Stimulated activated CD4-positive, alpha-beta T cell treated with anti-CD3 and anti-CD28 coated beads, Interleukin-4, amount 100 ng/mL, for 24 hours (primary cell): ENCODE measurements at places on chromosomes 5 and 9.

DNA sequence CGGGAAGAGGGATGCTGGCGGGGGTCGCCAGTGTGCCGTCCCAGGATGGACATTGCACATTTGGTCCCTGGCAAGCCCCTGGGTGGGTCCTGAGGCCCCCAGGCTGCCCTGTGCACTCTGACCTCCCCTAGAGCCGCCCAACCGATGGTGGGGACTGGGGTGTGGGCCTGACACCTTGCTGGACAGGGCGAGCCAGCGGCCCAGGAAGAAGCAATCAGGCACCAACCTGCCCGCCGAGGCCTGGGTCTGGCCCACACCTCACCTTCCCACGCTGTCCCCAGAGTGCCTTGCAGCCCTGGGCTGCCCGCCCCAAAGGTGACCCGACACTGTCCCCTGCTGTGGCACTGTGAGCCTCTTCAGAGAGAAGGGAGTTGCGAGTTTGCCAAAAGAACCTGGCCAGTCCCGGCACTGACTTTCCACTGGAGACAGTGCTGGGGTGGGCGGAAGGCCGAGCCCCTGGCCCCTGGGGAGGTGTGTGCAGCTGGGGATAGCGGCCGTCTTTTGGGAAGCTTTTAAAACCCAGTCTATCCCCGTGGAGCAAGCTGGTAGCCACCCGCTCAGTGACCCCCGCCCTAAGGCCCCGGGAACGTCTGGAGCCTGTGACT lies 12.0 kb upstream of the NRARP start:
- no peak for DNase-seq

GRCh38 chr5:111582993-111583601 lies 70.8 kb upstream of the STARD4 start:
- no peak for DNase-seq

- DNase-seq = no peak
Observed at GRCh38 chr5:14521748-14522147, 59.8 kb upstream of the OTULINL start.

GRCh38 chr9:124256517-124257069 lies 1.2 kb upstream of the NEK6 start:
- no peak for DNase-seq

DNA sequence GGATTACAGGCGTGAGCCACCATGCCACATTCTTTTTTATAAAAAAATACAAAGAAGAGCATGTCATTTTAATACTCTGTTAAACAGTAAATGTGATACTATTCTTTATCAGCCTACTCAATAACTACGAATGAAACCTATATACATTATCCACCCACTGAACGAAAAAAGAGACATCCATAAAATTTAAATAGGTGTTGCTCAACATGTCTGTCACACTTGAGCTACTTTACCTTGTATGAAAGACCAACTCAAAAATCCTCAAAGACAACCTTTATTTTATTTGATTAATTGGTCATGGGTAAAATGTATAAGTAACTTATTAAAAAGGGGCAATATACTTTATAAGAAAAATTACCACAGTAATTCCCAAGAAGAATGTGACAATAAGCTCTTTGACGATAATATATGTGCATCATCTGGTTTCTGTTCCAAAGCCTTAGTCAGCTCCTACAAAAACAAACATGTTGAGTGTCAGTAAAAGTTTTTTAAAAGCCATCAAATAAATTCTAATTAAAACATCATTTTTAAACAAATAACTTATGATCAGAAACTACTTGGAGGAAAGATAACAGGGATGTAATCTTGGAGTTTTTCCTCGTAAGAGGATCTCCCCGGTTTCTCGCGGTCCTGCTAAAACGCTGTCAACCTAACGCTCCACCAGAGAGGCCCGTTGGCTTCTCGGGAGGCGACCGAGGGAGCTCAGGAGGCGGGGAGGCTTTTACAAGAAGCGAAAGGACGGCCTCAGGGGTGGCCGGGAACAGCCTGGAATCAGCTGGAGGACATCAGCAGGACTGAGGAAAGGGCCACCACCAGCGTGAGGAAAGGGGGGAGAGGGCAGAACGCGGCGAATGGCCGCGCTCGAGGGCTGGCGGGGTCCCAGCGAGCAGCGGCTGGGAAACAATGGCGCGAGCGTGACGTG lies 13.5 kb upstream of the ANKRD18B start:
- DNase-seq = peak; percentile 44

GRCh38 chr5:173645437-173645807 lies 29.0 kb upstream of the BOD1 start:
- DNase-seq = no peak

GRCh38 chr9:73152953-73153352 lies 1.3 kb downstream of the ANXA1 start:
- no peak for DNase-seq

- no peak for DNase-seq
Observed at GRCh38 chr5:143393524-143393923, 10.0 kb downstream of the NR3C1 start.

DNA sequence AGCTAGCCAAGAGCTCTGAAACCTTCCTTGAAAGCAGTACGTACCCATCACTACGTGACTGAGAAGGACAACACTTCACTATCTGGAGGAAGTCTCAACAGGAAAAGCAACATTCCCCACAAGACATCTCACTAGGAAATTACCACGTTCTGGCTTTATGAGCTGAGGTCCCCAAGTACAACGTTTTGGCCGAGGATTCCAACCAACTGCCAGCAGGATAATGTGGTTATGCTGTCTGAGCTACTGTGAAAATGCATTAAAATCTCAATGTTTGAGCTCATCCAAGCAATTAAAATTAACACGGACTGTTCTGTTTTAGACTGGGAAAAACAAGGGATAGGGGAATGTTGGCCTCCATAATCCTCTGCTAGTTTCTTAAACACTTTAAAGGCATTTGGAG lies 16.4 kb downstream of the MED27 start:
- DNase-seq = no peak

GRCh38 chr5:66560371-66560770 lies 35.8 kb upstream of the MAST4 start:
- no peak for DNase-seq

DNA sequence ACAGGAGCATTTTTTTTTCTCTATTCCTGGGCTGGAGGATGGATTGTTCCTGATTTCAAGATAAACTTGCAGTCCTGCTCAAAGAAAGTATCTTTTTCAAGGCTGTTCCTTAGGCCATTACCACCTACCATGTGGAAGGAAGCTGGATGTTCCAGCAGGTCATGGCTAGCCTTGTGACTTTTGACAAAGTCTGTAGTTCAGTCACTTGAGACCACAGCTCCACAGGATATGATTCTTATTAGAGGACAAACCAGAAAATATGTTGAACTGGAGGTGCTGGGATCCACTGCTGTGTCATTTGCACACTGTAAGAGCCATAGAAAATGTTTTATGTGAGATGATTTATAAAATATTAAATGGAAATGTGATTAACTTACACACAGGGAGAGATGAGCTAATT lies 184.2 kb upstream of the ACO1 start:
- no peak for DNase-seq
